Cardiac septum (tissue), 1 donor: ENCODE measurements at places on chromosomes 13 and 19. TPM values are rescaled to one million over a fixed set of nuclear protein-coding genes. Genes with fewer than 3 reads are reported as not detected.
A peak's percentile ranks its signal among the peaks of the same experiment; 100 is the strongest.

DNA sequence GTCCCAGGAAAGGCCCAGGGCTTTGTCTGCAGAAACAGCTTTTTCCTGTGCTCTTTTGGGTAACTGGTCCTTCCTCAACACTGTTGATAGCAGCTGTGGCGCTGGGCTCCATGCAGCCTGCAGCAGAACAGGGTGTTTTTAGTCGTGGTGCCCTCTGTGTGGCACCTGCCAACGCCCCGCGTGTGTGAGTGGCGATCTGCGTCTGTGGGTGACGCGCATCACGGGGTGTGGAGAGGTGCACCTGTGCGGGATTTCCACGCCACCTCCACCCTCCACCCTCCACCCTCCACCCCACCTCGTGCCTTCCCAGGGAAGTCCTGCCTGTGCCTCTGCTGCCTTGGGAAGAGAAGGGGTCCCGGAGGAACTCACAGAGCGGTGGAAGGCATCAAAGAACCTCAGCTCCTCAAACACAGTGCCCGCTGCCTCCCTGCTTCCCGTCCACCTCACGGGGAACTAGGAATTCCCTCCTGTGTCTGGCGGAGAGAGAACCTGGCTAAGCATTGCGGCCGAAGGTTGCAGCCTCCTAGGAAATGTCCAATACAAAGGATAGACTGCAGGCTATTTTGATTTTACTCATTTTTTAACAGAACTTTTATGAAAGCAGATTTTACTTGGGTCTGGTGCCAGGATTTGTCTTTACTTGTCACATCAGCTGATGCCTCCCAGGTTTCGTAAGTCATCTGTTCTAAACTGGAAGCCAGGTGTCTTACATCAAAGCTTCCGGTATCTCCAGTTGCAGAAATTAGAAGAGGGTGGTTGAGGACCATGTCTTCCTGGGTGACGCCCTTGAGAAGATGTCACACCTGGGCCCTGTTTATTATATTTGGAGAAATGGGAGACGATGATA, 84.0 kb downstream of the ATP11A start:
- no peak for DNase-seq

GRCh38 chr13:44765001-44765471, 188.9 kb upstream of the TSC22D1 start:
- no peak for DNase-seq

GRCh38 chr13:51041710-51042109, 69.4 kb downstream of the C13orf42 start:
- DNase-seq, result no peak

The KIR3DL1 gene
- not detected for total RNA-seq

DNA sequence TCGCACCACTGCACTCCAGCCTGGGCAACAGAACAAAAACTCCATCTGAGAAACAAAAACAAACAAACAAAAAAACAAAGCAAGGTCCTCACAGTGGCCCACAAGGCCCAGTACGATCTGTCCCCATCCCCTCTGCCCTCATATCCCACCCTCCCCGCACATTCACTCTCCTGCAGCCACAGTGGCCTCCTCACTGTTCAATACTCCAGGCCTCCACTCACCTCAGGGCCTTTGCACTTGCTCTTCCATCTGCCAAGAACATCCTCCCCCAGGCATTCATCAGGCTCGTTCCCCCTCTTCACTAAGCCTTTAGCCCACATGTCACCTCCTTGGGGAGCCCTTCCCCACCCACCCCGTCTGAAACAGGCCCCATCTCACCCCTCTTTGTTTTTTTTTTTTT, 4.6 kb downstream of the TMEM143 start:
- no peak for DNase-seq

DNA sequence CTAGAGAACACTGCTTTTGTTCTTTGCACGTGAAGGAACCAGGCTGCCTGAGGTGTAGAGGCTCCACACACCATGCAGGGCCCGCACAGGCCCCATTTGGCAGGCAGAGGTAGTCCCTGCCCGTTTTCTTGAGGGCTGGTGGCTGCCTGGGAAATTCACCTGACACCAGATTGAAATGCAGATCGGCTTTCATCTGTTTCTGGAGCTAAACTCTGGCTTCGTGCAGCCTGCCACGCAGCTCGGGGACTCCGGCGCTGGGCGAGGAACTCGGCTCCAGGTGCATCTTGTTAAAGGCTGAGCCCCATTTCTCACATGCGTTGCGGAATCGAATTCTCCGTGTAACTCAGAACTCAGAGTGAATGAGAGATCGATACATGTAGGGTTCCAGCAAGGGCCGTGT, 37.7 kb downstream of the ATP11A start:
- no peak for DNase-seq

GRCh38 chr13:48400850-48401291, 12.0 kb downstream of the LPAR6 start:
- no peak for DNase-seq

The SARS2 gene
- 12.6 TPM for total RNA-seq

DNA sequence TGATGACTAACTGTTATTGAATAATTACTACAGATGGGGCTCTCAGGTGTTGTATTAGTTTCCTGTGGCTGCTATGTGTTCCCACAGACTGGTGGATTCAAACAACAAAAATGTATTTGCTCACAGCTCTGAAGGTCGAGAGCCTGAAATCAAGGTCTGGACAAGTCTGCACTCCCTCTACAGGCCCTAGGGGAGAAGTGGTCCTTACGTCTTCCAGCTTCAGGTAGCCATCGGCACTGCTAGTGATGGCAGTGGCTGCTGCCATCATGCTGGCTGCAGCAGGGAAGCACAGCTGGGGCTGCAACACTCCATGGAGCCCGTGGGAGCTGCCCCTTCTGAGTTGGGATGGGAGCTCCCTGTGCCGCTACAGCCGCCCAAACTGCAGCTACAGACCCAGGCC, 1.9 kb downstream of the TEX26 start:
- DNase-seq, result no peak

- no peak for DNase-seq
Measured at GRCh38 chr13:50370303-50370950, 355.2 kb downstream of the KCNRG start.

The CGB1 gene
- total RNA-seq, result not detected

DNA sequence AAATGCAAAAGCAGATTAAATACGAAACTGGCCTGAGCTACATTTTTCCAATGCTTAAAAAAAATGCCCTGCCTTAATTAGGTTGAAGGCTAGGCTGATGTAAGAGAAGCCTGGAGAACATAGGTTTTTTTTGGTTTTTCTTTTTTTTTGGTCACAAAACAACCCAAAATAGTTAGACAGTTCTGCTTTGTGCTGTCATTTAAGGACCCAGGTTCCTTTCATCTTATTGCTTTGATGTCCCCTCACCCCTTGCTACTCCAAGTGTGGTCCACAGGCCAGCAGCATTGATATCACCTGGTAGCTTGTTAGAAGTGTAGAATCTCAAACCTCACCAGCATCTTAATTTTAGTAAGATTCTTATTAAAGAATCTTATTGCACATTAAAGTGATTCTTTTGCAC, 14.4 kb downstream of the TDRD3 start:
- no peak for DNase-seq

GRCh38 chr13:78689011-78689410, 30.1 kb upstream of the OBI1 start:
- DNase-seq, result no peak

DNA sequence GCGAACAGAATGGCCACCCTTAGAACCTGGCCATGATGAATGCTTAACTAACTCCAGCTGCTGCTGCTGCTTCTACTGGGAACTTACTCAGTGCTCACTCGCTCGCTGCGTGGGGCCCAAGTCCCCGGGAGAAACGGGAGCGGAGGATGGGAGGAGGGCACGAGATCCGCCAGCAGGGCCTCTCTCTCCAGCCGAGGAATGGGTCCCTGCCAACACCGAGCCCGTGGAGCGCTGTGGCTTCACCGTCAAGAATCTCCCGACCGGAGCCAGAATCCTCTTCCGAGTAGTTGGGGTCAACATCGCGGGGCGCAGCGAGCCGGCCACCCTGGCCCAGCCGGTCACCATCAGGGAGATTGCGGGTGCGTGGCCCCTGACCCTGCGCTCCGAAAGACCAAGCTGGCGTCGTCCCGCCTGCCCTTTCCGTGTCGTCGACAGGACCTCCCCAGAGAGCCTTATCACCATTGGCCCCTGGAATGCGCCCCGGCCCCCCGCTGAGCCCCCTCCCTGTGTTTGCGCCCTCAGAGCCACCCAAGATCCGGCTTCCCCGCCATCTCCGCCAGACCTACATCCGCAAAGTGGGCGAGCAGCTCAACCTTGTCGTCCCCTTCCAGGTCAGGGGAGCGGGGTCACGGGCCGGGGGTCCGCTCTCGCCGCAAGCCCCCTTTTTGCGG, 17.8 kb upstream of the EMC10 start:
- no peak for DNase-seq

The CD22 gene
- 0.70 TPM for total RNA-seq

- no peak for DNase-seq
Measured at GRCh38 chr19:50266896-50267295, 62.3 kb downstream of the KCNC3 start.

GRCh38 chr19:29491491-29491890, 34.3 kb upstream of the VSTM2B start:
- no peak for DNase-seq

DNA sequence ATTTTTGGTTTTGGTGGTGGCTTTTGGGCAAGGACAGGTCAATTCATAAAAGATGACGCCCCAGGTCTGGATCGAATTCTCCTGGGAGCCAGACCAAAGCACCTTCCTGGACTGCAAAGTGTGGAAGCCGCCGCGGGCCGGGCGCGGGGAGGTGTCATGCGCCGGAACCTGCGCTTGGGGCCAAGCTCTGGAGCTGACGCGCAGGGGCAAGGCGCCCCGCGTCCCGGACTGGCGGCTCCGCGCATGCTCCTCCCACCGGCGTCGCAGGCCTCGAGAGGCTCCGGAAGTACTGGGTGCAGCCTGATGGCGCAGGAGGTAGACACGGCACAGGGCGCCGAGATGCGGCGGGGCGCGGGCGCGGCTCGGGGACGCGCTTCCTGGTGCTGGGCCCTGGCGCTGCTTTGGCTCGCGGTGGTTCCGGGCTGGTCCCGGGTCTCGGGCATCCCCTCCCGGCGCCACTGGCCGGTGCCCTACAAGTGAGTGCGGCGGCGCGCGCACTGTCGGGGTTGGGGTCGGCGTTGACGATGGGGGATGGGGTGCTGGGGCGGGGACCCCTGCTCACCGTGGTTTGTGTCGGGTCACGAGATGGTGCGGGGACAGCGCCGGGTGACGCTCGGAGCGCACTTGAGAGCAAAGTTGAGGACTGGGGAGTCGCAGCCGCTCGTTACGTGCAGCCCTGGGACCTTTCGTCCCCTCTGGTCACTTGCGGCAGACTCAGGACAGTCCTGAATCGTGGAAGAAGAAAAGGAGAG, at the start of gene CLN5:
Gene CLN5, plus strand, starts transcription at position 286 of the 752 bp plus-strand sequence. Its CDS starts 18 bp downstream, at position 304.
- DNase-seq, result peak; percentile 96

DNA sequence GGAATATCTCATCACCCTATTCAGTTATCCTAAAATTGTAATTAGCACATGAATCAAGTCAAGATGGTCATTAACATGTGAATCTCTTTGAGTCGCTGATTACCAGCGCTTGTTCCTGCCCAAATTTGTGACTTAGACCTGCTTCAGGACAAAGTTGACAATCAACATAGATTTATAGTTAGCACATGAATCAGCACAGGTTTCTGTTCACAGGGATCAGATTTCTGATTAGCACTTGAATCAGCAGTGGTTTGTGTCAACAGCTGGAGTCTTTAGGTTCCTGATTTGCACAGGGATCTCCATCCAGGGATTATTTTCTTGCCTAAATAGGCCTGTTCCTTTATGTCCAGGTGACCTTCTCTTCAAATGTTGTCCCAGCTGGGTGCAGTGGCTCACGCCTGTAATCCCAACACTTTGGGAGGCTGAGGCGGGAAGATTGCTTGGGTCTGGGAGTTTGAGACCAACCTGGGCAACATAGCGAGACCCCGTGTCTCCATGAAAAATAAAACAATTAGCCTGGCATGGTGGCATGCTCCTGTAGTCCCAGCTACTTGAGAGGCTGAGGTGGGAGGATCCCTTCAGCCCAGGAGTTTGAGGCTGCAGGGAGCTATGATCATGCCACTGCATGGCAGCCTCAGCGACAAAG, 3.8 kb upstream of the LRFN3 start:
- DNase-seq, result no peak

DNA sequence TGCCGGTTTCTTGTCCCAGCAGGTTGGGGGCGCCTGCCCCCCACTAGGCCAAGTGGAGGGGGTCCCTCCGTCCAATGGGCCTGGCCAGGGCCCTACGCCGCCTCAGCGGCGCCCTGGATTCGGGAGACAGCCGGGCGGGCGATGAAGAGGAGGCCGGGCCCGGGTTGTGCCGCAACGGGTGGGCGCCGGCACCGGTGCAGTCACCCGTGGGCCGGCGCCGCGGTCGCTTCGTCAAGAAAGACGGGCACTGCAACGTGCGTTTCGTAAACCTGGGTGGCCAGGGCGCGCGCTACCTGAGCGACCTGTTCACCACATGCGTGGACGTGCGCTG, 6.2 kb downstream of the KCNJ14 start:
- no peak for DNase-seq

DNA sequence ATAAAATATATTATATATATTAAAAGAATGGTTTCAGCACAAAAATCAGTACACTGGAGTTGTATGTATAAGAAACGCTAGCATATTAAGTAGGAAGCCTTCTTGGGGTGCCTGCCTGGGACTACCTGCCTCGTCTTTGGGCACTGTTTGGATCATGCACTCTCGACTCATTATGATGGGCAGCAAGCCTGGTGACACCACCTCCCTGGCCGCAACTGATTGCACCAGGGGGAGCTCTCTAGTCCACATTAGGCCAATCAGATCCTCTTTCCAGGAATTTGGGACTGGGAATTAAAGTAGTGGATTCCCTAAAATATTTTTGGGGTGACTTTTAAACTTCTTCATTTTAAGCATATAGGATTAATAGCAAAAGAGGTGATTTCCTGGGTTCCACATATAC, 56.0 kb upstream of the RGCC start:
- no peak for DNase-seq

The RAX2 gene
- total RNA-seq, result not detected

DNA sequence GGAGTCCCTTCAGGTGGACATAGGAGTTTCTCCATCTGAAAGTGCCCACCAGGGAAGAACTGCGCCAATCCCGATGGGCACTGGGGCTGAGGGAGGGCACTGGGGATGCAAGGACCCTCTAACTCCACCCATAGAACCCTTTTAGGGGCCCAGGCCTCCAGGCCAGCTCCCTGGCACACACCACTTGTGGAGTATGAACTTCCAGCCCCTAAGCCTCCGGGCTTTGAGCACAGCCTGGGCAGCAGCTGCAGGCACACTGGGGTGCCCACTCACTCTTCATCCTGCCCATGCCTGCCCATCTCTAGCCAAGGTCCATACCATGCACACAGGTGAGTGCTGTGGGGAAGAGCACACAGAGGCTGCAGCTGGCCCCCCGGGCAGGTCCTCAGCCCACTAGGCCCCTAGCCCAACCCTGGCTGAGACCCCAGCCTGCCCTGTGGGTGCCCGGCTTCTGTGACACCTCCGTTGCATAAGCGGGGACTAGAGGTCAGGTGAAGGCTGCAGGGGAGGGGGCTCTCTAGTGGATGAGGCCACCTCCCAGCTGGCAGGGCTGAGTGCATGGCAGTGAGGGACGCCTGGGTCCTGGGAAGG, 14.6 kb upstream of the SLC7A10 start:
- no peak for DNase-seq
